ENCODE measurements at places on chromosomes 12 and 14.

DNA sequence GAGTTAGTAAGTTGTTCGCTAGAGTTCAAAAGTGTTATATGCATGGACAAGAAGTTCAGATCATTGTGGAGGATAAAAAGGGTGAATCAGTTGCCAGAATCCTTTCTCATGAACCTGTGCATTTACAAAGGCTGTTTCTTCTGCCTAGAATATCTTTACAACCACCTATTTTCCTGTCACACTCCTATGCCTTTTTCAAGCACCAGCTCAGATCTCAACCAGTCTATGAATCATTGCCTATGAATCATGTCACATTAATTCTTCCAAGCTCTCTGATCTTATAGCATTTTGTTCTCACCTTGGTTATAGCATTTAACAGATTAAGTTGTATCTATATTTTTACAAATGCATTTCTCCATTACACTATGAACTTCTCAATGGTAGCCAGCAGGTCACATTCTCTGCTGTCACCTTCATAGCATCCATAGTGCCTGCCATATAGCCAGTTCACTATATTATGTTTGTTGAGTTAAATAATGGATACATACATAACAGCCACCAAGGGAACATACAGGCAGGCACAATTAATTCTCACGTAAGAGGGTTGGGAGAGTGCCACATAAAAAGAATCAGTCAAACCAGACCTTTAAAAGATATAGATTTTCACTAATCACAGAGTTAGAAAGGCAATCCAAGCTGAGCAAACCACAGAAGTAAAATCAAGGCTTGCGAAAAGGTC, 573.0 kb downstream of the FOXG1 start:
- no peak for DNase-seq

- DNase-seq: no peak
Observed at GRCh38 chr12:1790444-1790843, 29.9 kb upstream of the LRTM2 start.

DNA sequence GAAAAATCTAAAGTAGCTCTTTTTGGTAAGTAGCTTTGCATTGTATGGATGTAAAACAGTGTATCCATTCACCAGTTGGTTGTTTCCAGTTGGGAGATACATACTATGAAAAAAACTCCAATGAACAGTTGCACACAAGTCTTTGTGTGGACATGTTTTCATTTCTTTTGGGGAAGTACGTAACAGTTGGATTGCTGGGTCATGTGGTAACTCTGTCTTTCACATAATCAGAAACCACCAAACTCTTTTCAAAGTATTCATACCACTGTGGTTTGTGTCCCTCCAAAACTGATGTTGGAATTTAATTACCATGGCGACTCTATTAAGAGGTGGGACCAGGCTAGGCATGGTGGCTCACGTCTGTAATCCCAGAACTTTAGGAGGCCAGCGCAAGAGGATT, 58.9 kb upstream of the RESF1 start:
- peak; percentile 62 for DNase-seq

DNA sequence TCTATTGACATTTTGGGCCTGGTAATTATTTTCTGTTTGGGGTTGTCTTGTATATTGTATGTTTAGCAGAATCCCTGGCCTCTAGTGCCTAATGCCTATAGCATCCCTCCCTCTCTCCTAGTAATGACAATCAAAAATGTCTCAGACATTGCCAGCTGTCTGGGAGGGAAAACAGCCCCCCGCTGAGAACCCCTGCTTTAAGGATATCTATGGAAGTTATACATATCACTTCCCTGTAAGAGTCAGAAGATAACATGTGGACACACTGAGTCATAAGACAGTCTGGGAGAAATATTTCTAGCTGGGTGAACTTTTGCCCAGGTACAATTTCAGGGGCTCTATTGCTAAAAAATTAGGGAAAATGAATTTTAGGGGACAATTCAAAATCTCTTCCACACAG, 255.0 kb downstream of the PAWR start:
- DNase-seq: no peak

GRCh38 chr12:123050331-123050831, 69.9 kb downstream of the ARL6IP4 start:
- DNase-seq: no peak

DNA sequence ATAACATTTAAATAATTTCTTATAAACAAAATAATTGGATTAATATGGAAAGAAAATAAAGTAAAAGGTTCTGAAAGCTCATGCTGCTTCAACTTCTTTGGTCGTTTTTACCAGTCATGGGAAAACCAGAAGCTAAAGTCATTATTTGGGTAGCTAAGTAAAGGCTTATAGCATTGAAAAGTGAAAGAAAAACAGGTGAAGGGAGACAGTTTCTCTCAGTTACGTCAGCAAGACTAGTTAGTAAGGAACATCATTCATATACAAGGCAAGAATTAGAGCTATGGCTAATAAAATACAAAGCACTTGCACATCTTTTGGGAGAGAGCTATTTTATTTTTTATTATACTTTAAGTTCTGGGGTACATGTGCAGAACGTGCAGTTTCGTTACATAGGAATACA, 170.3 kb upstream of the SYT10 start:
- DNase-seq: no peak

- DNase-seq: no peak
Observed at GRCh38 chr12:30701056-30701455, 5.4 kb upstream of the IPO8 start.

- DNase-seq: no peak
Observed at GRCh38 chr14:24974591-24975374, 75.2 kb downstream of the STXBP6 start.

DNA sequence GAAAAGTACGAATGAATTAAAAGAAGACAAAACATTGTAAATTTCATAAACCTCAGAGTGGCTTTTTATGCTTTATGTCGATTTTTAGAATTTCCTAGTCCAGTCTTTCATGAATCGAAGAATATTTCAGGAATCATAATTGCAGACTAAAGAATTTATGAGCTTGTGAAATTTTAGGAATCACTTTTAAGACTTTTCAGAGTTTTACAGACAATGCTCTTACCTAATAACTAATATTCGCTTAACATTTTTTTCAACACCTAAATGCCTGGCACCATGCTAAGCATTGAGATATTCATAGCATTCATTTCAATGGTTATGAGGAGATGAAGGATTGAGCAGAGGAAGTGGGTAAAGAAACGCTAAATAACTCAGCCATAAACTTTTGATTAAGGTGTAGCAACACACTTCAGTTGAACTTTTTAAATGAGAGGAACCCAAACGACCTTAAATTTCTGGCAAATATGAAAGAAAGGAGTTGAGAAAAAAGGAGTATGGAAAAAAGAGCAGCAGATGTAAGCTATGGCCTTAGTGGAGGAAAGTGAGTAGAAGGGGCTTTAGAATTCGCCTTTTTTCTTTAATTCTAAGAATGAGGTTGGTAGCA, 739 bp upstream of the USP44 start:
- DNase-seq: no peak

DNA sequence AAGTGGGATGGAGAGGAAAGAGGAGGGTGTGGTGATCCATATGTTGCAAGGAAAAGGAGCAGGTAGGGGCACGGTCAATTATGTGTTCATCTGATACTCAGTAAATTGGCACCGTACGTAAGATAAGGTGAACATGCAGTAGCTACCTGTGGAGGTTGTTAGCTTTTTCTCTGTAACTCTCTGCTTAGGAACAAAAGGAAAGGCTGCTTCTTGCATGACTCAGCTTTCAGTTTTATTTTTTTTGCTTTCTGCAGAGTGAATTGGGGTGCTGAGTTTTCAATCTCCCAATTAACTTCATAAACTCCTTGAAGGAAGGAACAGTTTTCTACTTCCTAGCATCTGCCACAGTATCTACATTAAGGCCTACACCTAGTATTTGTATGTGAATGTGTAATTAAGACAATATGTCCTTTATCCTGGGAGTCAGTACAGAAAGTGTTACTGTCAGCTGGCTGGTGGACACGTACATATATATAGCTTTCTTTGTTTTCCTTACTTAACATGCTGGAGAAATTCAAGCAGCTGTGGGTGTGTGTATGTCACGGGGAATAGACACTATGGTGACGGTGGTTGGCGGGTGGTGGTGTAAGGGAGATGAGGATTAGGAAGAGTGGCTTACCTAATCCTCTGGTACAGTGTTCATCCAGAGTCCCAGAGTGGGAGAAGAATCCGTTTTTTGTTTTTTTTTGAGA, 40.1 kb upstream of the WNK1 start:
- no peak for DNase-seq

- DNase-seq: no peak
Observed at GRCh38 chr14:75562089-75562488, 16.3 kb upstream of the FLVCR2 start.

DNA sequence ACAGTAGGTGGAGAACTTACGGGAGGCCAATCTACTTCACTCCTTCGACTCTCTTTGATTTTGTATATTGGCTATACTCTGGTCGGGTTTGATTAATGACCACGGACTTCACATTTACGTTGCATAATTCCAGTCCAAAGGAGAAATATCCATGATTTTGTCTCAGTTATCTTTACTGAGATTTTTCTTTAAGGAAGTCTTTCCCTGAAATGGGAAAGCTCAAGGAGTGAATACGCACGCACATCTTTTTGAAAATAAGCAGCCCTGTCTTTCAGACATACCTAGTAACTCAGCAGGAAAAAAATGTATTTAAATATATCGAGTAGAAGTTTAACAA, 5.7 kb upstream of the ALX1 start:
- no peak for DNase-seq

GRCh38 chr14:95037273-95037672, 120.1 kb downstream of the DICER1 start:
- no peak for DNase-seq

- no peak for DNase-seq
Observed at GRCh38 chr12:38141239-38141638, 175.3 kb upstream of the ALG10B start.

GRCh38 chr12:1639538-1639937, 10.5 kb downstream of the WNT5B start:
- no peak for DNase-seq

DNA sequence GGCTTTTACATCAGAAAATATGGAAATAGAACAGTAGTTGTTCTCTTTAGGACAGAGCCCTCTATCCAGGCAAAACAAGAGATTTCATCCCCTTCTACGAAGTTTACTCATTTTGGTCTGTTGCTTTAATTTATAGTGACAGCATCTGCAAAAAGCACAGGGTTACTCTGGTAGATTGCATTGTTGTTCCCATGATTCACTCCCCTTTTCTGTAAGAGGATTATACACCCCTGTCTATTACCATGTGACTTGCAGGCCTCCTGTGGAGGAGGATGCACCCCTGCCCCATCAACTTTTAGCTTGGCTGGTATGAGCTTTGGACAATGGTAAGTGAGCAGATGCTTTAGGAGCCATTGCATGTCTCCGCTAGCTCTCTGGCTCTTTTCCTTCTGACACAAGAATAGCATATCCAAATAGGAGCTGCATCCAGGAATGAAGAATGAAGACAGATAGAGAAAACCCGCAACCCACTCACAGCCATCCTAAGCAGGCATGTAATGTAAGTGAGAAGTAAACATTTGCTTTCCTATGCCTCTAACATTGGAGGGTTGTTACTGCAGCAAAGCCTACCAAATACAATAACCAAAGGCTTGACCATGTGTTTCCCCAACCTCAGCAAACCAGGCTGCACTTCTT, 304.2 kb downstream of the AKAP6 start:
- no peak for DNase-seq

GRCh38 chr14:90398841-90399540, 2.2 kb downstream of the CALM1 start:
- no peak for DNase-seq

GRCh38 chr14:72830786-72831594, 62.9 kb downstream of the DPF3 start:
- no peak for DNase-seq

GRCh38 chr14:24674204-24674970, 40.4 kb upstream of the GZMB start:
- peak; percentile 62 for DNase-seq

- DNase-seq: no peak
Observed at GRCh38 chr14:93051600-93052546, 63.9 kb downstream of the ITPK1 start.

DNA sequence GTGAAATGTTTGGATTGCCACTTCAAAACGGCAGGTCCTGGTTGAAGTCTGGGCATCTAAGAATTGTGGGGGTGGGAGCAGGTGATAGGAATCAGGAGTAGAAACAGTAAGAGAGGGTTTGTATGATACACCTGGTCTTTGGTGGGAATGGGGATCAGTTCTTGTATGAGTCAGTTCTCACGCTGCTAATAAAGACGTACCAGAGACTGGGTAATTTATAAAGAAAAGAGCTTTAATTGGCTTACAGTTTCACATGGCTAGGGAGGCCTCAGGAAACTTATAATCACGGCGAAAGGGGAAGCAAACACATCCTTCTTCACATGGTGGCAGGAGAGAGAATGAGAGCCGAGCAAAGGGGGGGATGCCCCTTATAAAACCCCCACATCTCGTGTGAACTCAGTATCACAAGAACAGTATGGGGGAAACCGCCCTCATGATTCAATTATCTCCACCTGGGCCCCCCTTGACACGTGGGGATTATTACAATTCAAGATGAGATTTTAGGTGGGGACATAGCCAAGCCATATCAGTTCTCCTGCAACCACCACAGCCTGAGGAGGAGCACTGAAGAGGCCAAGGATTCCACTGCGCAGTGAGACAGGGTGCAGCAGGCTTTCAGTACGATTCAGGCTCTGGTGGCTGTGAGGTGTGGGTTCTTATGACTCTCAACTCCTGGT, 52.1 kb downstream of the DRAM1 start:
- DNase-seq: no peak

DNA sequence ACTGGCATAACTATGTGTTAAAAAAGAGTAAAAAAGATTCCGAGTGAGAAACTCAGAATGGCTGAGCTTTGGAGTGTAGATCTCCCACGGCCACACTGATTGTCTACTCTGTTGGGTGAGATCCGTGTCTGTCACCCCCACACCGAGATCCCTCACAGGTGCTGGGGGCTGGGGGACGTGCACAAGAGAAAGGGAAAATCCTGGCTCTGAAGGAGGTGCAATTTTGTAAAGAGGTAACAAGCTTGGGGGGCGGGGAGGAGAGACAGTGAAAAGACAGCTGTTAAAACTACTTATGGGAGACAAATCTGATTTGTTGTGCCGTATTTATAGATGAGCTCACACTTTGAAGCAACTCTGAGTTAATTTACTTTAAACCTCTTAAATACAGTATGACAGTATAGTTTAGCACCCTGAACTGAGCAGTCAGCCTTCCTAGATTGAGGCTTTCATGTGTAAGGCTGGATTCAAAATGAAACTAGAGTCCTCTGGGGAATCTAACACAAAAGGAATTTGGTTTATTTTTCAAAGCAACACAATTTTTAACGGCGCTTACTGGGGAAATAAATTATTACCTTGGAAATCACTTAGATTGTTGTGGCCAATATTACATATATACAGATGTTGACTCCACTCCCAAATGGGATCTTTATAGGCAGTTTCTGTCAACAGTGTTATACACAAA, 167.4 kb upstream of the RGS6 start:
- DNase-seq: no peak

- no peak for DNase-seq
Observed at GRCh38 chr12:104730763-104731162, 227.3 kb downstream of the SLC41A2 start.

DNA sequence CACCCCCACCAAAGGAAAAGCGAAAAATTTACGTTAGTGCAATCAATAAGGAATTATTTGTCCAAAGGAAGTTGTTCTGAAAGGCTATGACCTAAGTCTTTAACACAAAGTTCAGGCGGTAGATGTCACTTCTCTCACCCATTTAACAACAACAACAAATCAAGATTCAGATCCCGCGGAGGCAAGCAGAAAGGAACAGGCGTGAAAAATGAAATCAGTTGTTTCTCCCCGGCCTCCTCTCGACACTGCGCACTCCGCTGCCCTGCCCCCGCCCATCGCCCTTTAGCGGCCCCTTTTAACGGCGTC, 1.4 kb downstream of the DENND5B start:
- no peak for DNase-seq
